Chondrocyte (in vitro differentiated cells): ENCODE measurements at places on chromosomes 1 and 21.
A peak's percentile ranks its signal among the peaks of the same experiment; 100 is the strongest.

GRCh38 chr1:84489766-84490165, 10.7 kb downstream of the RPF1 start:
- DNase-seq = no peak
- no peaks in the 10 kb centered on the region for H3K4me1 ChIP-seq
- no peak overlapping the region for H3K27ac ChIP-seq
- no peak overlapping the region for H3K4me3 ChIP-seq
- H3K36me3 ChIP-seq = peaks cover 18% of the 10 kb centered on the region
- H3K27me3 ChIP-seq = no peaks in the 10 kb centered on the region

DNA sequence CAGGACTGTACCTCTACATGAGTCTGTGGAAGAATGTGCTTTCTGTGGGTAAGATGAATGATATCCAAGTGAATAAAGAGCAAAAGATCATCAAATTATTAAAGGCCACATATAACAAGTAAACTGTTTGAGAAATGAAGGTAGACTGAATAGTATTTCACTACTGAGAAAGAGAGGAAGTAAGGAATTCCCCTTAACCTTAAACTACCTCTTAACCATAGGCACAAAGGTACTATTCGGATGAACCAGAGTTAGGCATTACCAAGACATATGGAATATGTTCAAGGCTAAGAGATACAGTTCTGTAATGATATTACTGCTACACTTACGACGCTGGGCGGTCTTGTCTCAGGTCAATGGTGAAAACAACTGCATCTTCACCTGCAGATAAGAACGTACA, 25.5 kb downstream of the DCAF8 start:
- no peak for DNase-seq
- H3K27me3 ChIP-seq = no peaks in the 10 kb centered on the region

GRCh38 chr21:31354604-31355443, 10.8 kb upstream of the TIAM1 start:
- H3K27ac ChIP-seq = peak overlapping the region; percentile 19
- no peaks in the 10 kb centered on the region for H3K27me3 ChIP-seq
- peaks cover 25% of the 10 kb centered on the region for H3K4me1 ChIP-seq
- H3K4me3 ChIP-seq = no peak overlapping the region
- peaks cover 1% of the 10 kb centered on the region for H3K36me3 ChIP-seq
- no peak for DNase-seq

DNA sequence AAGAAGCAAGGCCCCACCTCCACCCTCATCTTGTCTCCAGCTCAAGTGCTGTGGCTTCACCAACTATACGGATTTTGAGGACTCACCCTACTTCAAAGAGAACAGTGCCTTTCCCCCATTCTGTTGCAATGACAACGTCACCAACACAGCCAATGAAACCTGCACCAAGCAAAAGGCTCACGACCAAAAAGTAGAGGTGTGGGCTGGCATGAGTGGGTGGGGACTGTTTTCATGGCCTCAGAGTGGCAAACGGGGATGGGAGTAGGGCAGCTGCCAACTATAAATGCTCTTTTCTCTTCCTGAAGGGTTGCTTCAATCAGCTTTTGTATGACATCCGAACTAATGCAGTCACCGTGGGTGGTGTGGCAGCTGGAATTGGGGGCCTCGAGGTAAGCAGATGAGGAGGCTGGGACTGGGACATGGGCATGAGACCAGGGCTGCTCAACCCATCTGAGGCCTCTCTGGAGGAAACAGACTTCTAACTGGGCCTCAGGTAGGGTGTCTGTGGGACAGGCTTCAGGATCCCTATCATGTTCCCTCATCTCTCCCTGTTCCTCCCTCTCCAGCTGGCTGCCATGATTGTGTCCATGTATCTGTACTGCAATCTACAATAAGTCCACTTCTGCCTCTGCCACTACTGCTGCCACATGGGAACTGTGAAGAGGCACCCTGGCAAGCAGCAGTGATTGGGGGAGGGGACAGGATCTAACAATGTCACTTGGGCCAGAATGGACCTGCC, 8.8 kb upstream of the P3R3URF start:
- H3K4me1 ChIP-seq = peaks cover 48% of the 10 kb centered on the region
- DNase-seq = no peak
- H3K36me3 ChIP-seq = peaks cover 7% of the 10 kb centered on the region
- H3K4me3 ChIP-seq = no peak overlapping the region

DNA sequence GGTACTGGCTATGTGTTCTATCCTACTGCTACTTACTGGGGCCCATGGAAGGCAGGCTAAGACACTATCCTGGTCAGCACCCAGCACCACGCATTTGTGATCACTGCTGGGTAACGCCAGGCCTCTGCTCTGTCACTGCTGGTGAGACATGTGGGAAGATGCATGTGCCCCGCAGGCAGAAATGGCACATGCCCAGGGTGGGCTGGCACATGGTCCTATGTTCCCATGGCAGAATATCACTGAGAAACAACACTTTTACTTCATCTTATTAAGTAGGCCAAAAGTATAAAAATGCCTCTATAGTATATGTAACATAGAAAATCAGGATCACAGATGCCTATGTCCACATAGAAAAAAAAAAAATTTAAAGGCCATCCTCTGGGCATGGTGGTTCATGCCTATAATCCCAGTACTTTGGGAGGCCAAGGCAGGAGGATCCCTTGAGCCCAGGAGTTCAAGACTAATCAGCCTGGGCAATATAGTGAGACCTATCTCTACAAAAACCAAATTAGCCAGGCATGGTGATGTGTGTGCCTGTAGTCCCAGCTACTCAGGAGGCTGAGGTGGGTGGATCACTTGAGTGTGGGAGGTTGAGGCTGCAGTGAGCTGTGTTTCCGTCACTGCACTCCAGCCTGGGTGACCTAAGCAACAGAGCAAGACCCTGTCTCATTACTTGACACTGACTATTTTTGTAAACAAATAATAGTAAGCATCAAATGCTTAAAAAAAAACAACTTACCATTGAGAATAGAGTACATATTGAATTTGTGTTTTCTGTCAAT, 11.5 kb downstream of the DDX59 start:
- no peaks in the 10 kb centered on the region for H3K27me3 ChIP-seq
- H3K36me3 ChIP-seq = peaks cover 35% of the 10 kb centered on the region
- H3K4me1 ChIP-seq = peaks cover 11% of the 10 kb centered on the region
- H3K27ac ChIP-seq = no peak overlapping the region
- no peak for DNase-seq
- H3K4me3 ChIP-seq = no peak overlapping the region

GRCh38 chr1:227459977-227460376, 103.4 kb upstream of the ZNF678 start:
- H3K4me1 ChIP-seq = peaks cover 3% of the 10 kb centered on the region
- peaks cover 27% of the 10 kb centered on the region for H3K27me3 ChIP-seq
- no peak overlapping the region for H3K4me3 ChIP-seq
- no peak overlapping the region for H3K27ac ChIP-seq
- no peak for DNase-seq

- H3K36me3 ChIP-seq = no peaks in the 10 kb centered on the region
- no peaks in the 10 kb centered on the region for H3K27me3 ChIP-seq
- H3K4me1 ChIP-seq = peaks cover 15% of the 10 kb centered on the region
- H3K4me3 ChIP-seq = no peak overlapping the region
- H3K27ac ChIP-seq = no peak overlapping the region
Observed at GRCh38 chr1:93997756-93998155, 88.5 kb upstream of the GCLM start.

DNA sequence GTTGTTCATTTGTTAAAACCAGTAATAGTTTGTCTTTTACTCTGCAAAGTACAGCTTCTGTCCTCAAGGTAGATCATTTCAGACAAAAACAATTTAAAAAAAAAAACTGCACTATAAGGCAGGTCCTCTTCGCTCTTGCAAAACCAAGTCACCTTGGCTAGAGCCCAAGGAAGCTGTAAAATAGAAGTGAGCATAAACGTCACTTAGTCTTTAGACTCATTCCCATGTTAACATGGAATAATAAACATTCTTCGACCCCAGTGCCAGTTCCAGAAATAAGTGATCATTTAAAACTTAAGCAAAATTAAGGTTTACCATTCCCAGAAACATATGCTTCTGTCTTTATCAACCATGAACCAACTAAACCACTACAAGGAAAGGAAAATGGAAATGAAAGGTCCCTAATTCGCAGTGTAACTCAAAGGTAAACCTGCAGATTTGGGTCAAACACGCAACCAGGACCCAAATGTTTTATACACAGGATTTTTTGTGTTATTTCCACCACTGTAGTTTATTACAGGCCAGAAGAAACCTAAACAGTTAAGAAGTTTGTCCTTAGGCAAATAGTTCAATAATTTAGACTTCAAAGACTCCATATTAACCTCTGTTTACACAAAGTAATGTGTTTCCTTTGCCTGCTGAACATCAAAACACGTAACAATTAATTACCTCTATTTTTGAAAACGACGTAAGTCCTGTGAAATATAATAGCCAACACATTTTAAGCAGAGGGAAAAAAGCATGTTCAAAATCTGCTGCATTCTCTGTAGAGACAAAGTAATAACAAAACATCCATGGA, 54.6 kb downstream of the TGFBR3 start:
- no peak overlapping the region for H3K27ac ChIP-seq
- no peaks in the 10 kb centered on the region for H3K36me3 ChIP-seq
- no peak overlapping the region for H3K4me3 ChIP-seq
- no peaks in the 10 kb centered on the region for H3K27me3 ChIP-seq

DNA sequence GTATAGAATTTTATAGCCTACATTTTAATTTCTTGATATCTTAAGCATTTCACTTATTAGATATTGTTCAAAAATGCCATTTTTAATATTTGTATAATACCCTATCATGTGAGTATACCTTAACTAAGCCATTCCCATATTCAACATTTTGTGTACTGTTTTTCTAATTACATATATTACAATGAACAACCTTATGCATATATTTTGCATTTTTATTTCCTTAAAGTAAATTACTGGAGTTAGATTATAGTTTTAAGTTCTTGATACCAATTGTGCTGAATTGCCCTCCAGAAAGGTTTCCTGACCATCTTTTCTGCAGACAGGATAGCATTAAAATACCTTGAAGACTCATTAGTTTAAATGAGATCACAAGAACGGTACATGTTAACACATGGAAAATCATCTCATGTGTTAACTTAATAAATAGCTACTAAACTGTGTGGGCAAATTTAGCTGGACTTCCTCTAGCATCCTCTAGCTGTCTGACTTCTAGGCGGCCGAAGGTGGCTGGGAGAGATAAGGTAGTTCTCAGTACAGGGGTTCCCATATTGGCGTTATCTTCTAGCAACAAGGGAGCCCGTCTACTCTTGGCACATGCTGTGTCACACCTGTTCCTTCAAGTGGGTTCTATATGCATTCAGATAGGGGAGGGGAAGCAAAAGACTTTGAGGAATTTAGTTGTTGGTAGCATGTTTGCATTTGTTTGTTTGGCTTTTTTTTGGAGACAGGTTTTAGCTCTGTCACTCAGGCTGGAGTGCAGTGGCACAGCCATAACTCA, 8.9 kb downstream of the DCLRE1B start:
- no peak overlapping the region for H3K27ac ChIP-seq
- H3K4me3 ChIP-seq = no peak overlapping the region
- H3K27me3 ChIP-seq = no peaks in the 10 kb centered on the region

DNA sequence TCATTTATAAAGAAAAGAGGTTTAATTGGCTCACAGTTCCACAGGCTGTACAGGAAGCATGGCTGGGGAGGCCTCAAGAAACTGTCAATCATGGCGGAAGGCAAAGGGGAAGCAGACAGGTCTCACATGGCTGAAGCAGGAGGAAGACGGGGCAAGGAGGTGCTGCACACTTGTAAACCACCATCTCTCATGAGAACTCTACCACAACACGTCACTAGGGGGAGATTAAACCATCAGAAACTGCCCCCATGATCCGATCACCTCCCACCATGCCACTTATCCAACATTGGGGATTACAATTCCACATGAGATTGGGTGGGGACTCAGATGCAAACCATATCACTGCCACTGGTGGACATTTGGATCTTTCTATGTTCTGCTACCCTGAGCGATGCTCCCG, 351.4 kb downstream of the NPHP4 start:
- DNase-seq = no peak
- H3K27ac ChIP-seq = no peak overlapping the region
- H3K4me1 ChIP-seq = no peaks in the 10 kb centered on the region
- H3K27me3 ChIP-seq = no peaks in the 10 kb centered on the region
- no peak overlapping the region for H3K4me3 ChIP-seq

GRCh38 chr1:11283151-11283550, 10.2 kb downstream of the UBIAD1 start:
- H3K4me3 ChIP-seq = no peak overlapping the region
- H3K27me3 ChIP-seq = no peaks in the 10 kb centered on the region
- peaks cover 22% of the 10 kb centered on the region for H3K36me3 ChIP-seq
- no peak overlapping the region for H3K27ac ChIP-seq
- no peak for DNase-seq

- H3K4me3 ChIP-seq = no peak overlapping the region
- peaks cover 5% of the 10 kb centered on the region for H3K36me3 ChIP-seq
- DNase-seq = no peak
Observed at GRCh38 chr1:231663211-231663792, 36.7 kb downstream of the DISC1 start.

- H3K4me1 ChIP-seq = peaks cover 5% of the 10 kb centered on the region
- no peak for DNase-seq
- peak overlapping the region; percentile 28 for H3K4me3 ChIP-seq
- H3K27ac ChIP-seq = no peak overlapping the region
Observed at GRCh38 chr1:247390116-247390791, 25.7 kb upstream of the NLRP3 start.

DNA sequence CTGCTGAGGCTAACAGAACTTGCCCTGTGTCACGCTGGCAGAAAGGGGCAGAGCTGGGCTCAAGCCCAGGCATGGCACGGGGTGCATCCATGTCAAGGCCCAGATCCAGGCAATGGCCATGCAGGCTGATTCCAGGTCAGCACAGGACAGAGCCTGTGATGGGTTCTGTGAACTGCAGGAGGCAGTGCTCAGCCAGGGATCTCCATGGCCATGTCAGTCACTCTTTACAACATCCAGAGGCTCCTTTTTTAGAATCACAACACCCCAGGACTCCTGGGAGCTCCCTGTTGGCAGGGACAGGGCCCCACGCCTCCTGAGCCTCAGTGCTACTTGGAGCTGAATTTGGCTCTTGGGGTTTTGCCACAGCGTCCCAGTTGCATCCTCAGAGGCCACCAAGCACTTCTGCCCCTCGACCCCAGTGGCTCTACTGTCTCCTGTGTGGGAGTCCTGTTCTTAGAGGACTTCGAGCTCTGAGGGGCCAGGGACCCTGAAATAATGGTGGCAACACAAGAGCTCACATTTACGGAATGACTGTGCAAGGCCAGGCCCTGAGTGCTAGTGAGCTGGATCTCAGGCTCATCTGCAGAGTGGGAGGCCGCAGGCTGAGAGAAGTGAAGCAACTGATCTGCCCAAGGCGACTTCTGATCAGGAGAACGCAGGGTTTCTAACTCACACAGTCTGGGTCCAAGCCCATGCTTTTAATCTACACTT, 211.5 kb downstream of the TRABD2B start:
- peaks cover 38% of the 10 kb centered on the region for H3K27me3 ChIP-seq
- peaks cover 3% of the 10 kb centered on the region for H3K36me3 ChIP-seq
- no peak overlapping the region for H3K27ac ChIP-seq

- no peak overlapping the region for H3K4me3 ChIP-seq
- peaks cover 82% of the 10 kb centered on the region for H3K4me1 ChIP-seq
- no peak for DNase-seq
- no peaks in the 10 kb centered on the region for H3K27me3 ChIP-seq
- peaks cover 2% of the 10 kb centered on the region for H3K36me3 ChIP-seq
- H3K27ac ChIP-seq = no peak overlapping the region
Observed at GRCh38 chr1:214523124-214523824, 28.1 kb downstream of the PTPN14 start.
